Activated naive CD8-positive, alpha-beta T cell treated with anti-CD3 and anti-CD28 coated beads, Interleukin-2, amount 50 U/mL, for 16 hours (primary cell): ENCODE measurements at places on chromosomes 1 and 21.

DNA sequence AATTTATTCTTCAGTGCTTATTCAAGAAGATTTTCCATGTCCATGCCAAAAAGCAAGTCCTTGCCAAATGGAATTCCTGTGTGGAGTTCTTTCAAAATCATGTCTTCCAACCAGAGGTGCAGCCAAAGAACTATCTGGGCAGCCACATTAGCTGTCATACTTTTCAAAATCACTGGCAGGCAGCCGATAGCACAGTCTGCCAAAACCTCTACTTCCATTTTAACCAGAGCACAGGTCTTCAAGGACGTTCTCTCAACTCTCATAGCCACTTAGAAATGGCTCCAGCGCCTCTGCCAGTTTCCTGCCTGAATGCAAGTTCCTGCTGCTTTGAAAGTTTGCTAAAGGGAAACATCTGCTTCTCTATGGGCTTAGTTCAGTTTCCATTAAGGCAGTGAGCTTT lies 975.7 kb upstream of the ADGRL4 start:
- DNase-seq = no peak

DNA sequence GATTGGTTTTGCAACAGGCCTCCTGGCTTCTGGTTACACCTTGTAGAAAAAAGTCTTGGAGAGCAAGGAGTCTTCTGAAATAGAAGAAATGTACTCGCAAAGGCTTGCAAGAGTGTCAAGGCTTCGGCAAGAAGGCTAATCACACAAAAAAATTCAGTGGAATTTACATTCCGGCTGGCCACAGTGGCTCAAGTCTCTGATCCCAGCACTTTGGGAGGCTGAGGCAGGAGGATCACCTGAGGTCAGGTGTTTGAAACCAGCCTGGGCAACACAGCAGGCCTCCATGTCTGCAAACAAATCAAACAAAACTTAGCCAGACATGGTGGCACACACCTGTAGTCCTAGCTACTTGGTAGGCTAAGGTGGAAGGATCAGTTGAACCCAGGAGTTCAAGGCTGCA lies 7.7 kb upstream of the DOP1B start:
- no peak for DNase-seq

GRCh38 chr1:84581648-84582047 lies 7.4 kb upstream of the CTBS start:
- no peak for DNase-seq

DNA sequence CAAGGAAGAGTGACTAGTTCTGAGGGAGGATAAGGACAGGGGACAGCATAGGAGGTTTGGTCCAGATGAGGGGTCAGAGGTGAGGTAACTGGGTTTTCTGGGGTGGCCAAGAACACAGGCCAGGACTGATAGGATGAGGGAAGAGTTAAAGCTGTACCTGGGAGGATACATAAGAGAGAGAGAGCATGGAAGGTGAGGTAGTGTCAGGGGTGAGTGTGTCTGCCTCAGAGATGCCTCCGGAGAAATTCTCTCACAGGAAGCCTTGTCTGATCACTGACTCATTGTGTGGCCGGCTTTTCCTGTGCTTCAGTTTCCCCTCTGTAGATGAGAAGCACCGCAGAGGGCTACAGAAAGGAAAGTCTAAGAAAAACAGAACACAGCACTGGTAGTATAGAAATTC lies 40.2 kb downstream of the FASLG start:
- peak; percentile 37 for DNase-seq

GRCh38 chr1:70084314-70084915 lies 121.0 kb downstream of the LRRC40 start:
- DNase-seq = no peak

DNA sequence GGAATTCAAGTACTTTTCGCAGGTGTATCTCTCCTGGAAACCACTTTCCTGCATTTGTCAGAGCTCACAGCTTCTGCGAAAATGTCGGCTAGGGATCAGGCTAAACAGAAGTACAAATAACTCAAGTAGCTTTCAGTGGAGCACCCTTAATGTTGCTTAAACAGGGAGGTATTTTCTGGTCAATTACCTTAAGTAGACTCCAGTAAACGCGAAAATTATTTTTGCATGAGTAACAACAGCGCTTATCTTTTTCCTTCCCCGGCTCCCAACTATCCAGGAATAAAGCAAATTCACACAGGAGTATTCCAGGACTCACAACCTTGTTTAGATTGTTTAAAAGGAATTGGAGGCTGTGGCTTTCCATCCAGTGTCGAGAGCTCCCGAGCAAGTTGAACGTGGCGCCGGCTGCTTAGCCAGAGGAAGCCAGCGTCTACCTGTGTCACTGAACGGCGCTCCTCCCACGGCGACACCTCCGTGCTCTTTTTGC lies 7.3 kb upstream of the SIM2 start:
- no peak for DNase-seq

GRCh38 chr1:218281285-218281684 lies 3.8 kb upstream of the RRP15 start:
- no peak for DNase-seq

DNA sequence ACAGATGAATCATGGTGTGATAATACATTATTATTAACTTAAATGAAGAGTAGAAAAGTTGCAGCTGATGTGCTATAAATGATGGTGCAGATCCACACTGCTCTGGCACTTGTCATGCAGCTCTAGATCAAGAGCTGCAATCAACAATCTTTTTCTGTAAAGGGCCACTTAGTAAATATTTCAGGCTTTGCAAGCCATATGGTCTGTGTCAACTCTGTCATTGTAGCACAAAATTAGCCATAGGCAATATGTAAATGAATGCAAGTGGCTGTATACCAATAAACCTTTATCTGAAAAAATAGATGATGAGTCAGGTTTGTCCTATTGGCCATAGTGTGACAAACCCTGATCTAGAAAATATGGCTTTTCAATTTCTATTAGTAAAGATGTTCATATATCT lies 66.6 kb downstream of the RGS18 start:
- no peak for DNase-seq

DNA sequence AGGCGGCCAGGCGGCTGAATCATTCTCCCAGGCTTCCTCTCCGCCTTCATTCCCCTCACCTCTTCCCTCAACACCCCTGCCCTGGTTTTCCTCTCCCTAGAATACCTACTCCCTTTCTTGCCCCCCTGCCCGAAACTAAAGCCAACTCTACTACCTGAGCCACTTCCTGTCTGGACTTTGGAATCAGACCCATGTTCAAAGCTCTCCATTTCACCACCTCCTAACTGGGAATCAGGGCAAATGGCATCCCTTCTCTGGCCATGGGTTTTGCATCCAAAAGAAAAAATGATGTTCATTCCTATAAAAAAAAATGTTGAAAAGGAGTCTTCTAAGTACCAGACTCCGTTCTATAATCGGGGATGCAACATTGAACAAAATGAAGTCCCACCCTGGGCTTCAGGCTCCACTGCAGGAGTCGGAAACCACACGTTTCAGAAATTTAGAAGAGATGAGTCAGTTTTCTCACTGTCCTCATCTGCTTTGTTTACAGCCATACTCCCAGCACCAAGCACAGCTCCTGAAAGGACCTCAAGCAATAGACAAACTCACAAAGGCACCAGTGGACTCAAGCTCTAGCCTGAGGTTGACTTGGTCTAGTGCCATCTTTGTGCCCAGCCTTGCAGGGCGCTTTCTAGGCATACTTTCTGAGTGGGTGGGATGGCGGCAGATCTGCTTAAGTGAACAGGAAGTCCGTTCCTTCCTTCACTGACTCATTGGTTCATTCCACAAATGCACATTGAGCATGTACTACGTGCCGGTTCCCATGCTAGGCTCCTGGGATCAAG lies 176.2 kb downstream of the IGSF21 start:
- no peak for DNase-seq

DNA sequence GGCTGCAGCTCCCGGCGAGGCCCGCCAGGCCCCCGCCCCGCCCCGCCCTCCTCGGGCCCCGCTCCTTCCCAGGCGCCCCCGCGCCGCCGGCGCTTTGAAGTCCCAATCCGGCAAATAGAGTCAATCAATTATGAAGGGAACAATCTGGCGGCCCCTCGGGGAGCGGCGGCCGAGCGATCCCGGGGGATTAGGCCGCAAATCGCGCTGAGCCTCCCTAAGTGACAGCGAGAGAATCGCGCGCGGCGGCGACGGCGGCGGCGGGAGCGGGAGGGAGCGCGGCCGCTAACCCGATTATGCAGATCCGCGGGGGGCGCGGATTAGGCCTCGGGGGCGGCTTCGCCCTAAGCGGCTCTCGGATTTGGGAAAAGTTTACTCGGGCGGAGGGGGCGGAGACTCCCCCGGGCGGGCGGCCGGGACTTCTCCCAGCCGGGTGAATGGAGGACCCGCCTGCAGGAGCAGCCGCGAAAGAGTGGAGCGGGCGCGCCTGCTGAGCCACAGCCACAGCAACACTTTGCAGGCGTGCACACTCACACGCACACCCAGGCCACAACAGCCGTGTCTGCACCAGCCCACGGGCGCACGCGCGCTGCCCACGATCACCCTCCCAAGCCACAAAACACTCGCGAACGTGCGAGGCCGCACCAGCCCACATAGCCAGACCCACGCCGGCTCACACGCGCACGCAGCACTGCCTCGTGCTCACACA lies 23.0 kb upstream of the DMBX1 start:
- DNase-seq = no peak

GRCh38 chr21:15365751-15366392 lies 301.1 kb upstream of the NRIP1 start:
- DNase-seq = no peak

DNA sequence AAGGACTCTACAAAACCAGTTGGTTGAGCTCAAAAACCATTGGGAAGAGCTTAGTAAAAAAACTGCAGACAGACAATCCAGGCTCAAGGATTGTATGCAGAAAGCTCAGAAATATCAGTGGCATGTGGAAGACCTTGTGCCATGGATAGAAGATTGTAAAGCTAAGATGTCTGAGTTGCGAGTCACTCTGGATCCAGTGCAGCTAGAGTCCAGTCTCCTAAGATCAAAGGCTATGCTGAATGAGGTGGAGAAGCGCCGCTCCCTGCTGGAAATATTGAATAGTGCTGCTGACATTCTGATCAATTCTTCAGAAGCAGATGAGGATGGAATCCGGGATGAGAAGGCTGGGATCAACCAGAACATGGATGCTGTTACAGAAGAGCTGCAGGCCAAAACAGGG lies 104.0 kb upstream of the BMP8A start:
- DNase-seq = no peak

DNA sequence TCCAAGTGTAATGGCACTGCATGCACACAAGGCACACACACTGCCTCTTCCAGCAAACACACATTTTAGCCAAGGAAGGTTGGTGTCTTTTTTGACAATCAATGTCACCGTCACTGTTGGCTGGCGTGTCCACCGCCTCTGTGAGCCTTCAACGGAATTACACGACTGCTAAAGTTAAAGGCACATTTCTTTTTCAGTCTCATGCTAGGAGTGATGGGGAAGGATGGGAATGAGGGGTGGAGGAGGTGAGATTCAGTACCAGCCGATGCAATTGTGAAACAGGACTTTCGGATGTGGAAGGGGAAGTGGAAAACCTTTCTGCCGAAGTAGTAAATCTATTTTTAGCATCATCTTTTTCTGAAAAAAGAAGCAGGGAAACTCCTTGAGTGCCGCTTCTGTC lies 1.4 kb downstream of the ELAVL4 start:
- no peak for DNase-seq

- DNase-seq = no peak
Measured at GRCh38 chr21:37176716-37177115, 90.4 kb downstream of the VPS26C start.

DNA sequence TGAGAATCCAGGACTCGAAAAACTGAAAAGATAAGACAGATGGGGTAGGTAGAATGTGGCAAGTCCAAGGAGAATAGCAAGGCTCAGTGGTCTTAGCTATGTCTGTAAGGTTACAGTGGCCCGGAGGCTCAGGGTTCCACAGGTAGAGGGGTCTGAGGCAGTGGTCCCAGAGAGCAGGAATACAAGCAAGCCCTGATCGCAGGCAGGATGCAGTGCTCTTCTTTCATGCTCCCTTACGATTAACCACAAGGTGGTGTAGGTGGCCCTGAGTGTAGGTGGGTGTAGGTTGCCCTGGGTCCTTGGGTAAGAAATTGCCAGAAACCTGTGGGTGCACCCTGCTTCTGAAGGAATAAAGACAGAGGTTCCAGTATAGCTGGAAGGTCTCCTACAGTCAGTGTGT lies 99.1 kb upstream of the RAB3GAP2 start:
- no peak for DNase-seq

DNA sequence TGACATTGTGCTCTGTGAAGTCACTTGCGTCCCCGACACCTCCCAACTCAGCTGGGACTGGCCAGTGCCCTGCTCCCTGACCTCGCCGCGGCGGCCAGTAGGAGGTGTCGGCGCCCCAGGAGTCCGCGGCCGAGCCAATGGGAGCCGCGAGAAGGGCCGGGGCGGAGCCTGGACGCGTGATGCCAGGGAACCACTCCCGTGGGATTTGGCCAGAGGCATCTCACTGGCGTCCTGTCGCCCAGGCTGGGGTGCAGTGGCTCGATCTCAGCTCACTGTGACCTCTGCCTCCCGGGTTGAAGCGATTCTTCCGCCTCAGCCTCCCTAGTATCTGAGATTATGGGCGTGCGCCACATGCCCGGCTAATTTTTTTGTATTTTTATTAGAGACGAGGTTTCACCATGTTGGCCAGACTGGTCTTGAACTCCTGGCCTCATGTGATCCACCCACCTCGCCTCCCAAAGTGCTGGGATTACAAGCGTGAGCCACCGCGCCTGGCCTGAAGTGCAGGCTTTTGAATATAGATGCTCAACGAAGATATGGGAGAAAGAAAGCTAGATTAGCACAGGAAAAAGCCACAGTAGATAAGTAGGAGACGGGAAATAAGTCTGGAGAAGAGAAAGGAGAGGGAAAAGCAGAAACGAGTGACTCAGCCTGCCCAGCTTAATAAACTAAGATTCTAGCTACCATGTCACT lies 38.0 kb downstream of the ZBTB8OS start:
- DNase-seq = peak; percentile 11

GRCh38 chr1:9869831-9870251 lies 40.2 kb downstream of the CTNNBIP1 start:
- no peak for DNase-seq

DNA sequence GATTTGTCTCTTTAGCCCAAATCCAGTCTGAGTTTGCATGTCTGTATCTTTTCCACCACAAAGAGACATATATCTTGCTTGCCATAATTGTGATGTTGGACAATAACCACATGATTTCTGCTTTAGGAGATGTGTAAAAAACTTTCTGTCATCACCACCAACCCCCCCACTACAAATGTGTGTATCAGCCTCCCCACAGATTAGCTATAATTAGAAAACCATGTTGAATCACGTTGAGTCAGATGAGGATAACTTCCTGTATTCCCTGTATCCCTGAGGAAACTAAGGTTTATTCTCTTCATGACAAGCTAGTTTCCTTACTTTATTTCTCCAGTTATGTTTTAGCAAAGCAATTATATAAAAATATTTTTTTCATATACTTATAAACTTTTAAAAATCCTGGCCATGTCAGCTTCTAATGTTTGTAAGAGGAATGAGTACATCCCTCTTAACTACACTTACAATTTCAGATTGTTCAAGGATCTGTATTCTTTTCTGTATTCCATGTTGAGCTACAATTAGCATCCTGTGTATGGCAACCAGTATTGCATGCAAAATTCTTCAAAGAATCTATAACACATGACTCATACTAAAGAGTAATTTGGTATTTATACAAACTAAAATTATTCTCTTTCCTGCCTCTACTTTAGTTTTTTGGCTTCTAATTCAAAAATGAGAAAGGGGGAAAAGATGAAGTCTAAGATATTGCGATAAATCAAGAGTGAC lies 143.0 kb downstream of the FMN2 start:
- no peak for DNase-seq
